ENCODE measurements at places on chromosomes 1 and 21.

- DNase-seq: no peak
Measured at GRCh38 chr1:101438359-101438758, 201.5 kb downstream of the S1PR1 start.

- DNase-seq: no peak
Measured at GRCh38 chr1:3264456-3264855, 190.0 kb upstream of the ARHGEF16 start.

- DNase-seq: no peak
Measured at GRCh38 chr1:118947790-118948189, 40.4 kb downstream of the TBX15 start.

- DNase-seq: no peak
Measured at GRCh38 chr1:29832936-29833335, 596.6 kb downstream of the PTPRU start.

DNA sequence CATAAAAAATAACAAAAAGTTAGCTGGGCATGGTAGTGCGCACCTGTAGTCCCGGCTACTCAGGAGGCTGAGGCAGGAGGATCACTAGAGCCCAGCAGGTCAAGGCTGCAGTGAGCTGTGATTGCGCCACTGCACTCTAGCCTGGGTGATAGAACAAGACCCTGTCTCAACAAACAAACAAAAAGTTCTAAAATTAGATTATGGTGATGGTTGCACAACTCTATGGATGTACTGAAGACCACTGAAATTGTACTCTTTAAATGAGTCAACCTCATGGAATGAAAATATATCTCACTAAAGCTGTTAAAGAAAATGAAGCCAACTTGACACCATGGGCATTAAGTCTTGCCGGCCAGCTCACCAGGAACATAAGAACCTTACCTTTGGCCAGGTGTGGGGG is 9.1 kb downstream of the MRAP start:
- no peak for DNase-seq

GRCh38 chr1:20367116-20367585 is 76.5 kb downstream of the VWA5B1 start:
- no peak for DNase-seq

GRCh38 chr1:85111695-85112094 is 63.4 kb upstream of the MCOLN3 start:
- no peak for DNase-seq

GRCh38 chr1:43056981-43057391 is 98.3 kb upstream of the SLC2A1 start:
- no peak for DNase-seq

- DNase-seq: no peak
Measured at GRCh38 chr1:203080456-203080855, 5.4 kb downstream of the MYOG start.

DNA sequence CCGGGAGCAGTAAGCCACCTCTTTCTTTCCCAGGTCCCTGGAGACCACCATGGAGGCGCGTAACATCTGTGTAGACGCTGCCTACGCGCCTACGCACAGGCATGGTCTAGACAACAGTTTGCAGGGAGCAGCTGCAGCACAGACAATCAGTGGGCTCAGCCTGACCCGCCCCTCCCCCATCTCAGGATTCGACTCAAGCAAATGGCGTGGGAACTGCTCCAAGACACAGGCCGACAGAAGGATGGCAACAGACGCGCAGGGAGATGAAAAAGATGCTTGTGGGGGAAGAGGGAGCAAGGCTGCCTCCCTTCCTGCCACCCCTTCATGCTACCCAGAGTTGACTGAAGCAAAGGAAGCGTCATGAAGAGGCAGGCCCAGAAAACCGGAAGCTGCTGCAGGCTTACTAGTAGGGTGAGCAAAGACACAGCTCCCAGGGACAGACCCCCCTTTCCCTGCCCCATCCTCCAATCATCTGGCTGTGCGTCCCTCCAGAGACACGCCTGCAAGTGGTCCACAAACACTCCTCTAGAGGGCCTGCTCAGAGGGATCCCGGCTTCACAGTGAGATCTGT is 19.5 kb downstream of the STK40 start:
- no peak for DNase-seq

- no peak for DNase-seq
Measured at GRCh38 chr1:50097021-50097679, 11.6 kb upstream of the ELAVL4 start.

DNA sequence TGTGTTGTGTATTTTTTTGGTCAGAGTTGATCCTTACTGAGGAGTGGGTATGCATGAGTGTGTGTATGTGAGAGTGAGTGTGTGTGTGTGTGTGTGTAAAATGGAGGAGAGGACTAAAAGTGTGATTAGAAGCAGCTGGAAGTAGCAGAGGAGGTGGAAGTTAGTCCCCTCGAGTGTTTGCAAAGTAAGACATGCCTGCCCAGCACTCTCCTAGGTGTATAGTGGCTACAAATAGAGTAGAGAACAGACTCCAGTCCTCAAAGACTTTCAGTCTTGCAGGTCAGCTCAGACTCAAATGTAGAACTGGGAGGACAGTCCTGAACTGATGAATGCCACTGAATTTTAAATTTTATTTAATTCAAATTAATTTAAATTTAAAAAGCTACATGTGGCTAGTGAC is 28.5 kb downstream of the SLAMF1 start:
- DNase-seq: no peak

DNA sequence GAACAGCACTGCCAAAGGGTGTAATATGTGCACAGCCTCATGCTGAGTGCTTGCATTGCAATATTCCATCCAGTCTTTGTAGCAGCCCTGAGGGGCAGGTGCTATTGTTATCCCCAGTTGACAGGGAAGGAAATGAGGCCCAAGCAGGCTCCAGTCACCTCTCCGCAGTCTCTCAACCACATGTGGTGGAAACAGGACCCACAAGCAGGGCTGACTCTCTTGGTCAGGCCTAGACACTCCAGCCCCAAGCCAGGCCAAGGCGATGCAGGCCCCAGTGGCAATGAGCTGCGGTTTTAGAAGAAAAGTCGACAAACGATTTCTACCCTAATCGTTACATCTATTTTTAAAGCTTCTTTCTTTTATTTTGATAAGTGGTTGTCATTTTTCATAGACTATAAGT is 52.6 kb upstream of the GADD45A start:
- DNase-seq: no peak

DNA sequence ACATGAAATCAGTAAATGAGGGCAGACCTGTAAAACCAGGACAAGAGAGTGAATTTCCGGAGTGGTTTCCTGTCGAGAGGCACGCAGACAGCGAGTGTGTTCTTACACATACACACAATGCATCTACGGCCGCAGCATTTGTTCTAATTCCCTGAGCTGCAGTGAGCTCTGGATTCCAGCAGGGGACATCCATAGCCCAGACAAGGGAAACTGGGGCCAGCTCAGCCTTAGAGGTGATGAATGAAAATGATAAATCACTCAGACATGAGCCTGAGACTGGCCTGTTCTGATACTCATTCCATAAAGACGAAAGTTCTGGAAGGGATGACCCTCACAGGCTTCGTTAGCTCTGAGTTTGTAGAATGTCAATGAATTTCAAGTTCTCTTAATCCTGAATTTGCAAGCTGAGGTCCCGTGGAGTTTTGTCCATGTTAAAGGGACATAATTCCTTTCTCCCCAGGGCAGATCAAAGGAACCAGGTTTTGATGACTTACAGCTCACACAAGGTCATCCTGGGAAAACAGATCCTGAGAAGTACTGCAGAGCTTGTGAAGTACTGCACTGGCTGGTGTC is 207.9 kb upstream of the C1orf87 start:
- no peak for DNase-seq

DNA sequence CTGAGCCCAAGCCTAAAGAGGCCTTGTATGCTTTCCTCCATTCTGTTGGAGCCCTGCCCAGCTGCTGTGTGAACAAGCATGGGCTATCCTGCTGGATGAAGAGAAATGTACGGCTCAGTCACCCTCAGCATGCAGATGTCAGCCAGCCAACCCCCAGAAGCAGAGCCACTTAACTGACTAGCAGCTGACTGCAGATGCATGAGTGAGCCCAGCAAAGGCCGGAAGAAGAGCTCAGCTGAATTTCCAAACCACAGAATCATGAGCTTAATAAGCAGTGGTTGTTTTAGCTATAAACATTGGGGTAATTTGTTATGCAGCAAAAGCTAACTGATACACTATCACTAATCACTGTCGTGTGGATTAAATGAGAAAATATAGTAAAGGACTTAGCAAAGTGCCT is 39.0 kb downstream of the FOXO6 start:
- no peak for DNase-seq

DNA sequence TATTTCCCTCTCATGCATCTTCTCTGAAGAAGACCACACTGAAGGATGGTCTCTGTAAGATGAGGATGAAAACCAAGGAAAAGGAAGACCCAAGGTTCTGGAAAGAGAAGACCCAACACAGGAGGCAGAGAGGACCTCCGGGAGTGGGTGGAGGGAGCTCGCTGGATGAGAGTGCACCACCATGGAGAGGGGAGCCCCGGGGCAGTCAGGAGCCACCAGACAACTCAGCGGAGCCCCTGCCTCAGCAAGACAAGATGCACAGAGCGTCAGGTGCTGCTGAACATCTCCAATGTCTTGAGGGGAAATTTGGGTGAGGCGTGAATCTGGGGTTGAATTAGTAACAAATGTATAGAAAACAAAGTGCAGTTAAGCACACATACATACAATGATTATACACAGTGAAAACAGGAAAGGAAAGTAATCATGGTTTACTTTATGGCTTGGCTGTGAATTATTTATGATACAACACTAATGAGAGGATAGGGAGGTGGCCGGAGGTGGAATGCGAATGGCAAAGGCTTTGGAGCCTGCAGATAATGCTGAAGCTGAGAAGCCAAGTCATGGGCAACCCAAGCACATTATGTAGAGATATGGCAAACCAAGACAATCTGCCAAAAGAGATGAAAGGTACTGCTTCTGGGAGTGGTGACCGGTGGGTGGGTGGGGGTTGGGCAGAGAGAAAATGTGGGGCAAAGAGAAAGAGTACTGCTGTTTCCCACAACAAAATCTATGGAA is 80.4 kb upstream of the EDN2 start:
- DNase-seq: no peak

DNA sequence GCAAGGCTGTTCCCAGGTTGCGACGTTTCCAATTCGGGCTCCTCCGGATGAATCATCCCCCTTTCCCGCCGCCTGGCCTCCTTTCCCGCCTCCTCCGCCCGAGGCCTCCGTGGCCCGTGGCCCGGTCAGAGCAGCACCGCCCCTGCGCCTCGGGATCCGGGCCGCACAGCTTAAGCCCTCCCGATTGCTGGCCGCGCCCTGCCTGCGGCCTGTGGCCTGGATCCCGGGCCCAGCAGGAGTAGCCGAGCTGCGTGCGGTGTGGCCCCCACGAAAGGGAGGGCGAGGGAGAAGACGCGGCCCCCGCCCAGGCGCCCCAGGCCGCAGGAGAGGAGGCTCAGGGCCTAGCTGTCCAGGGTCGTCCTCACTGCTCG is 1.0 kb downstream of the TMEM200B start:
- no peak for DNase-seq

DNA sequence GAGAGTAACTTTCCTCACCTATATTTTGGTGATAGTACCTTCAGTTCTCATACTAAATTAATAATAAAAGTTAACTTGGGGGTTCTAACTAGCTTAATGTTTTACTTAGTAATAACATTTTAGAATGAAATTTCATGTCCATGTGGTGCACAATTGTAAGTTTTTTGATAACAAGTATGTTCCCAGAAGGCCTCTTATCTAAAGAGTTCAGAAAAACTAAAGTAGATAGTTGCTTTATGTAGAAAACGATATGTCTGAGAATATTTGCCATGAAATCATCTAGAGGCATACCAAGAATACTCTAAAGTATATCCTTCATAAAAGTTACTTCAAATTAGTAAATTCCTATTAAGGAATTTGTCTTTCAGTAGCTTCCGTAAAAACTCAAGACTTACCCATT is 10.2 kb upstream of the ADCY10 start:
- DNase-seq: no peak

DNA sequence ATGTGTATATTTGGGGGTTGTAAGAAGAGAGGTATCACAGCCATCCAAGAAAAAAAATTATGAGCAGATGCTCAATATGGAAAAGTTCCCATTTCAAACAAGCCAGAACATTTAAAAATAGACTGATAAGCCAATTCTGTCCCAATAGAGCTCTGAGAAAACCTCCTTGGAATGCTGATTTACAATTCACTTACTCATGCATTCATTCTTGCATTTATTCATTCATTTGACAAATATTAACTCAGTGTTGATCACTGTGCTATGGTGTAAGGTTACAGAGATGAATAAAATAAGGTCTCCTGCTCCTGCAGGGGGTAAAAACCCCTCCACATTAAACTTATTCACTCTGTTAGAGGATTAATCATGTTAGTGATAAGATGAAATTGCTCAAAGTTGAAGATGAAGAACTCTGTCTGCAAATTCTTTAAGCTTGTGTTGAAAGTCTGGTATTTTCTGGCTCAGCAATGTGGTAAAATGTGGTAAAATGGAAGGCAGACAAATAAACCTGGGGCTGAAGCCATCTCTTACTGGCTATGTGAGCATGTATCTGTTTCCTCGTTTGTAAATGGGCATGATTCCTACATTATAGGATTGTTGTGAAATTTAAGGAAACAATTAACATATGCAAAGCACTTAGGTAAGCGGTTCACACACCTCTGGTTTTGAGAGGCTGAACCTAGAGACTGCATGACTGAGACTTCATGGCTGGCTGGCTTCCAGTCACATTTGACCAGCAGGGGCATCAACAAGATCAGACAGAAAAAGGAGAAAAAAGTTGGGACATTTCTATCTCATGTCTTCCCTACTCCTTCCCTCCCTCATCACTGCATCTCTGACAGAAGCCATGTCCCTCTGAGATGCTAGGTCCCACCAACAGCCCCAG is 45.0 kb upstream of the DAB1 start:
- no peak for DNase-seq

- DNase-seq: no peak
Measured at GRCh38 chr1:18145851-18146618, 38.4 kb downstream of the IGSF21 start.

GRCh38 chr1:79604490-79605198 is 598.1 kb upstream of the ADGRL4 start:
- DNase-seq: no peak

- DNase-seq: no peak
Measured at GRCh38 chr21:21801921-21802320, 803.7 kb downstream of the NCAM2 start.

- no peak for DNase-seq
Measured at GRCh38 chr1:76687307-76688175, 179.7 kb upstream of the ST6GALNAC5 start.

GRCh38 chr21:25324666-25325065 is 282.6 kb downstream of the MRPL39 start:
- no peak for DNase-seq

- no peak for DNase-seq
Measured at GRCh38 chr1:31348449-31348848, 24.4 kb downstream of the FABP3 start.

DNA sequence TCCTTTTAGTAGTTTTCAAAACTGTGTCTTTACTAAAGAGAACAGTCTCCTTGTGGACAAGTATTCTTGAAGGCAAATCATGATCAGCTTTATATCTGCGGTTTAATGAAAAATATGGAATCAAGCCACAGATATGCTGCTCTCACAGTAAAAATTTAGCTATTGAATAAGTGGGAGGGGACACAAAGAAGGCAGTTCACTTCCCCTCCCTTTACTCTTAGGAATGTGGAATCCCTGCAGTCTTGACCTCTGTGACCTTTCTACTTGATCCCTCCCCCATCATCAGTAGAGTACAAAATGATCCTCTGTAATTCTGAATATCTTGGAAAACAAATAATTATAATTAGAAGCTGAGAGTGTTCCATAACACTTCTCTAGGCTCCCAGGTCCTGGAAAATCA is 136.7 kb upstream of the HOOK1 start:
- DNase-seq: no peak

- no peak for DNase-seq
Measured at GRCh38 chr1:65147424-65148177, 402 bp upstream of the AK4 start.

- no peak for DNase-seq
Measured at GRCh38 chr1:38464071-38464661, 395.4 kb downstream of the RRAGC start.

- DNase-seq: no peak
Measured at GRCh38 chr1:54173681-54174080, 20.9 kb upstream of the CDCP2 start.

All from stimulated activated CD8-positive, alpha-beta memory T cell treated with anti-CD3 and anti-CD28 coated beads, Interleukin-4, amount 100 ng/mL, for 1 hour (primary cell).